Sigmoid colon (tissue), 7 donors: ENCODE measurements at places on chromosomes 3 and 15. TPM values are rescaled to one million over a fixed set of nuclear protein-coding genes. Genes with fewer than 3 reads are reported as not detected.

DNA sequence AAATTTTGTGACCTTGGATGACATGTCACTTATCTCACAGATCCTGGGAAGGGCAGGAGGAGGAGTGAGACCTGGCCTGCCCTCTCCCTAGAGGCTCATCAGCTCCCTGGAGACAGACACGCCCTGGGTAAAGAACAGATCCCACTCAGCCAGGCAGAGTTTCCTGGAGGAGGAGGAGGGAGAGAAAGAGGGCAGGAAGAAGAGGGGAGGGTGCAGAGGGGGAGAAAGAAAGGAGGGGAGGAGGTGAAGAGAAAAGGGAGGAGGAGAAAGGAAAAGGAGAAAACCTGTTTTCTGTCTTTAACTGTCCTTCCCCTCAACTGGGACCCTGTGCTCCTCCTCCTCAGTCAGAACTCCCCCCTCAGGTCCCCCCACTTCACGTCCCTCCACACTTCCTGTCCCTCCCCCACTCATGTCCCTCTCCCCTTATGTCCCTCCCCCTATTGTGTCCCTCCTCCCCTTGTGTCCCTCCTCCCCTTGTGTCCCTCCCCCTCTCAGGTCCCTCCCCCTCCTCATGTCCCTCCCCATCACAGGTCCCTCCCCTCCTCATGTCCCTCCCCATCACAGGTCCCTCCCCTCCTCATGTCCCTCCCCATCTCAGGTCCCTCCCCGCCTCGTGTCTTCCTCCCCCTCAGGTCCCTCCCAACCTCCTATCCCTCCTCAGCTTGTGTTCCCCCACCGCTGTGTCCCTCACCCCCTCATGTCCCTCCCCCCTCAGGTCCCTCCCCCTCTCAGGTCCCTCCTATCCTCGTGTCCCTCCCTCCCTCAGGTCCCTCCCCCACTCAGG lies 52.3 kb upstream of the CGNL1 start:
- no peak overlapping the region for H3K27ac ChIP-seq
- no peaks in the 10 kb centered on the region for H3K36me3 ChIP-seq
- DNase-seq: no peak

- no peak overlapping the region for H3K4me3 ChIP-seq
- no peaks in the 10 kb centered on the region for H3K27me3 ChIP-seq
- H3K36me3 ChIP-seq: peaks cover 35% of the 10 kb centered on the region
- no peaks in the 10 kb centered on the region for H3K4me1 ChIP-seq
- DNase-seq: no peak
Observed at GRCh38 chr3:45927881-45928280, 15.4 kb upstream of the CXCR6 start.

- no peak overlapping the region for H3K4me3 ChIP-seq
- peaks cover 37% of the 10 kb centered on the region for H3K4me1 ChIP-seq
- DNase-seq: peak; percentile 96
- H3K27me3 ChIP-seq: no peaks in the 10 kb centered on the region
- H3K36me3 ChIP-seq: no peaks in the 10 kb centered on the region
- peak overlapping the region; percentile 90 for H3K27ac ChIP-seq
Observed at GRCh38 chr15:31236184-31237042, 90.2 kb upstream of the KLF13 start.

GRCh38 chr3:176740906-176741663 lies 456.2 kb downstream of the TBL1XR1 start:
- peaks cover 10% of the 10 kb centered on the region for H3K4me1 ChIP-seq
- no peak for DNase-seq
- no peaks in the 10 kb centered on the region for H3K27me3 ChIP-seq
- no peaks in the 10 kb centered on the region for H3K36me3 ChIP-seq
- no peak overlapping the region for H3K4me3 ChIP-seq
- H3K27ac ChIP-seq: no peak overlapping the region

DNA sequence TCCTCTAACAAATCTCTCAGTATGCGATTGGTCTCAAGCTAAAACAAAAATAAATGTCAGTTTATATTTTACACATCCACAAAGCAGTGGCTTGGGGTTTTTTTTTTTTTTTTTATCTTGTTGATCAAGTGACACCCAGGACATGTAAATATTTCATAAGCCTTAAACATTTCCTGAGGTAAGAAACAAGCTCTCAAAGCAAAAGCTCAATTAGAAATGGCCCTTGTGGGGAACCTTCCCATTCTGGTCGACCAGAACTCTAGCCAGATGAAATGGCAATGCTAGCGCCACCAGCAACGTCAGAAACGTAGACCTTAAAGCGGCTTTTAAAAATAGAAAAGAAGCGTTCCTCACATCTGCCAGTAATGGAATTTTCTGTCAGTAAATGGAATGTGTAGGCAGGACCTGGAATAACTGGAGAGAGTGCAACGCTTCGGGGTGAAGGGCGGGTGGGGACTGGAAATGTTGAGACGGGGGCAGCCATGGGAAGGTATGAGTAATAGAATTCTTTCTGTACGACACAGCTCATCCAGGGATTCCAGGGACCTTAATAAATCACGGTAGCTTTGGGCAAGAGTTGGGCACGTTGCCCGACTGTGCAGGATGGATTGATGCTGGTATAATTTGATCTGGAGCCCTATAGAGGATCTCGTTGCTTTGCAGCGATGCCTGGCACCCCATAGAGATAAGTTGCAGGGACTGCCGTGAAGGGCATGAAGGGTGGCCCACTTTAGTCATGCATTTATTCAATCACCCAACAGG lies 44.4 kb downstream of the BTD start:
- H3K27ac ChIP-seq: peak overlapping the region; percentile 83
- H3K4me3 ChIP-seq: no peak overlapping the region
- no peaks in the 10 kb centered on the region for H3K27me3 ChIP-seq
- DNase-seq: peak; percentile 83

DNA sequence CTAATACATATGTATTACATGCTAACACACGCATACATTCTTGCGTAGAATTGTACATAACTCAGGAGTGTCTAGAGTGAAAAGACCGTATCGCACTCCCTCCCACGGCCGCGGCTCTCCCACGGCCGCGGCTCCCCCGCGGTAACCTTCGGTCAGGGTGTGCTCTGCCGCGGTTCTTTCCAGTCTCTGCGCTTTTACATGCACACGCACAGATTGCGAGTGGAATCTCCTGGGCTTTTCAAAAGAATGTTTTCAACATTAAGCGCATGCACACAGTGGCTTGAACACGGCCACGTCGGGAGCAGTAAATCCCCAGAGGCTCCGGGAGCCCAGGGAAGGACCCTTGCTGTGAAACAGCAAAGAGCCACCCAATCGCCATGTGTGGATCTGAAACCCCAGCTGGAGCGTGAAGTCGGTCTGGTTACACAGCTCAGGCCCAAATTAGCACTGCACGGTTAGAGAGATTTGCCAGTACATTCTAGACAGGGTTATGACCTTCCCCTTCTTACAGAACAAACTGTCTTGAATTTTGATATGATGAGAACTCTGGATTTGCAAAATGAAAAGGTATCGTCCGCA lies 805 bp upstream of the RGMA start:
- peaks cover 40% of the 10 kb centered on the region for H3K4me1 ChIP-seq
- H3K27me3 ChIP-seq: no peaks in the 10 kb centered on the region
- no peaks in the 10 kb centered on the region for H3K36me3 ChIP-seq
- peak overlapping the region; percentile 85 for H3K27ac ChIP-seq
- DNase-seq: peak; percentile 78

GRCh38 chr15:31499236-31499952 lies 172.8 kb downstream of the KLF13 start:
- no peaks in the 10 kb centered on the region for H3K4me1 ChIP-seq
- no peak for DNase-seq
- no peak overlapping the region for H3K27ac ChIP-seq
- H3K4me3 ChIP-seq: no peak overlapping the region
- H3K27me3 ChIP-seq: no peaks in the 10 kb centered on the region

GRCh38 chr3:101602731-101603130 lies 28.8 kb downstream of the PCNP start:
- DNase-seq: no peak
- H3K36me3 ChIP-seq: no peaks in the 10 kb centered on the region
- no peaks in the 10 kb centered on the region for H3K4me1 ChIP-seq
- no peak overlapping the region for H3K27ac ChIP-seq

GRCh38 chr15:79811406-79812405 lies 85.1 kb downstream of the MTHFS start:
- H3K27ac ChIP-seq: no peak overlapping the region
- peak; percentile 87 for DNase-seq
- no peak overlapping the region for H3K4me3 ChIP-seq
- peaks cover 19% of the 10 kb centered on the region for H3K4me1 ChIP-seq
- no peaks in the 10 kb centered on the region for H3K27me3 ChIP-seq
- no peaks in the 10 kb centered on the region for H3K36me3 ChIP-seq

RAB6B gene
- 5.8 TPM for total RNA-seq

TTLL13 gene
- not detected for total RNA-seq

LRRC49 gene
- total RNA-seq: 14.0 TPM
